Activated T-helper 1 cell treated with anti-CD3 and anti-CD28 coated beads, Interleukin-12 subunit alpha, Interleukin-12 subunit beta, Interleukin-2, Interleukin-4 antibody, amounts not matched to agents 30 ng/mL and 10 ng/mL and 1 ng/mL, durations not matched to agents 14 hours and 24 hours and 36 hours (primary cell): ENCODE measurements at places on chromosomes 3 and 15. TPM values are rescaled to one million over a fixed set of nuclear protein-coding genes. Genes with fewer than 3 reads are reported as not detected.

Gene ABI3BP
- total RNA-seq = not detected in 2 replicates

DNA sequence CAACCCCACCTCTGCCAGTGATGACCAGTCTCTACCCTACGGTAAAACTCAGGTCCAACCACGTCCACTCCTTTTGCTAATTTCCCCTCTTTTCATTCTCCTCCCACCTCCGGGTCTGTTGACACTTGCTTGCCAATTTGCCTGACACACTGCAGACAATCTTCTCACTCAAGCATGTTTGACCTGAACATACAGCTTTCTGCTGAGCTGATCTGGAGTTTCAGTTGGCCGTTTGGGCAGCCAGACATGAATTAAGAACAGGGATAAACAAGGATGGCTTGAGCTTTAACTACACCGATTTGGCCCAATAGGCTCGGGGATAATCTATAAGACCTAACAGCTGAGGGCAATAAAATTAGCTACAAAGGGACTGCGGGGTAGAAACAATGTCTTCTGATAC, 758.6 kb upstream of the CFAP20DC start:
- no peak for DNase-seq

Gene LRRK1
- 1.9 and 2.0 TPM in 2 replicates for total RNA-seq

Gene TIMP4
- total RNA-seq = 0.12 TPM in 1 of 2 replicates, not detected in the other

- DNase-seq = no peak
Observed at GRCh38 chr15:66650433-66650832, 51.6 kb upstream of the SMAD6 start.

- no peak for DNase-seq
Observed at GRCh38 chr15:81924729-81925128, 121.1 kb downstream of the MEX3B start.

- no peak for DNase-seq
Observed at GRCh38 chr15:60339236-60339635, 58.5 kb downstream of the ANXA2 start.

- no peak for DNase-seq
Observed at GRCh38 chr3:195896361-195897080, 11.8 kb downstream of the TNK2 start.

- no peak for DNase-seq
Observed at GRCh38 chr3:12222775-12223485, 64.2 kb upstream of the TIMP4 start.

DNA sequence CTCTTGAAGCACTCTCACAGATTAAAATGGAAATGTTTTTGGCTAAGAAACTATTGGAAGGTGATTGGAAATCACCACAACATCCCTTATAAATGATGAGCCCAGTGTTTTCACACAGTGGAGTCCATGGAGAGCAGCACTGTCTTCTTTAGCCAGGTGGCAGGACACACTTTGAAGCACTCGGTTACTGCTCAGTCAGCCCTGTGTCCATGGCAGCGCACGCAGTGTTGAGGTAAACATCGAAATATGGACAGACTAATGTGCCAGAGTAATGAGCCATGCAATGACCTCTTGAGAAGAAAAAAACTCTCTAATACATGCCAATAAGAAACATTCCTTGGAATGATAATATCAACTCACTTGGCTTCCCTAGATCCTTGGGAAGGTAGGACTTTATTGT, 66.6 kb downstream of the TGFBR2 start:
- no peak for DNase-seq
